ENCODE measurements at places on chromosomes 7 and 10.

GRCh38 chr7:159010937-159011721, 133.5 kb downstream of the VIPR2 start:
- DNase-seq = no peak

- DNase-seq = no peak
These were observed 91.2 kb downstream of the ZNF22 start for GRCh38 chr10:45091968-45092367.

DNA sequence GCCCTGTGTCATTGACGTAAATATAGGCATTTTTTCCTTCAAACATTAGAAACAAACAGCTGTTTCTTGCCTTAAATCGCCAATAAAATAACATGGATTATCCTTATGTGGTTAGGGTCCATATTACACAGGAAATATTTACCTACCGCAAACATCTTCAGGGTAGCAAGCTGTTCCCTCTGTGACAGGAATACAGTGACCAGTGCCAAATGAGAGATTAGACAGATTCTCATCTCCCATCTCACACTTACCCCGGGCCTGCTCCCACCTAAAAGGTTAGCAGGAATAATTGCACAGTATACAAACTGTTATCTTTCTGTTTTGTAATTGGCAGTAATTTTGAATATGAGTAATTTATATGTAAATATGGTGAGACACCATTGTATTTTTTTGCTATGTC, 16.5 kb downstream of the MKI67 start:
- DNase-seq = no peak

DNA sequence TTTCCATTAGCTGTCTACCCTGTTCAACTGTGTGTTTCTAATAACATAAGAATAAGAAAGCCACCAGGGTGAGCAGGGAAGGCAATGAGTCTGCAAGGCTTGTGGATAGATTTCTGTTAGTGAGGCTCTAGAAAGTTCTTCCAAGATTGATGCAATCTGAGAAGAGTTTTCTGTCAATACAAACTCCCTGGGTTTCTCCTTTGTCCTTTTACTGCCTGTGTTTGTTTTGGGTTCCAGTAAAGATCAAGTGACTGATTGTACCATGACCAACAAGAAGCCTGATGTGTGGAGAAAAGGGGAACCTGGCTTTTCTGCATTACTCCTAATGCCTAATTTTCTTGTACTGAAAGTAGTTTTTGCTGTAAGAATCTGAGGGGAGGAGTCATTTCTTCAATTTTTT, 139.9 kb downstream of the CFTR start:
- DNase-seq = no peak

GRCh38 chr7:47089068-47089417, 492.9 kb downstream of the TNS3 start:
- no peak for DNase-seq

- no peak for DNase-seq
These were observed 33.3 kb downstream of the FOXK1 start for GRCh38 chr7:4715410-4715776.

DNA sequence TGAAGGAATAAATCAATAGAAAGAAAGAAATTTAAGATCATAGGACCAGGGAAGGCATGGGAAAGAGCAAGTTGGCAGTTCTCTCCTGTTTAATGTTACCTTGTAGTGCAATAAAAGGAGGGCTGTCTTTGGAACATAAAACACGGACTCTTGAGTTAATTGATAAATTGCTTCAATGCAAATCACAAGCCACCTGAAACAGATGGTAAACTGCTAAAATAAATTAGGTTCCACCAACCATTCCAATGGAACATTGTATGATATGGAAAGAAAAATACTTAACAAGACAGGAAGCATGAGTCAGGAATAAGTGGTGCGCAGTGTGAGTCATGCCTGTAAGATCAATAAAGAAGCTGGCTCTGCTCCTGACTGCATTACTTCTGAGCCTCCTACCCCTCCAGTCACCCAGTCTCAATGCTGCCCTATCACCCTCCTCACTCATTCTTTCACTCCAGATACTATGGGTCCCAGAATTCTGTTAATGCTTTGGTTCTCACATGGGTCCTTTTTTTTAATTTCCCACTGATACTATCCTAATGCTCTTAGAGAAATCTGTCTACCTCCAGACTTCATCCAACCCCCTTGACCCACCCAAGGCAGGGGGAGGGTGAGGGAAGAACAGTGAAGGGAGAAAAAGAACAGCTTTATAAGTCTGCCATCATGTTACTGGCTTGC, 78.9 kb downstream of the LRRC17 start:
- no peak for DNase-seq

DNA sequence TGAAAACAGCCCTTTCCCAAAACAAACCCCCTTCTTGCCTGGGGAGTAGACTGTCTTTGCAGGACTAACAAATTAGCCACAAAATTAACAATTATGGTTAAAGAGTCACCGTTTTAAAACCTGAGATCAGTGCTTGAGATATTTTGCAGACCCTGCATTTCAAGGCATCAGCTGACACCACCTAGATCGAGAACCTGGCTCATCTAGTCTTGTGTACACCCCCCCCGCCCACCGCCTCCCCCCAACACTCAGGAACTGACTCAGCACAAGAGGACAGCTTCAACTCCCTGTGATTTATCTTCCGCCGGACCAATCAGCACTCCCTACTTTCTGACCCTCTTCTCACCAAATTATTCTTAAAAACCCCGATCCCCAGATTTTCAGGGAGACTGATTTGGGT, 737.1 kb downstream of the PHTF2 start:
- no peak for DNase-seq

DNA sequence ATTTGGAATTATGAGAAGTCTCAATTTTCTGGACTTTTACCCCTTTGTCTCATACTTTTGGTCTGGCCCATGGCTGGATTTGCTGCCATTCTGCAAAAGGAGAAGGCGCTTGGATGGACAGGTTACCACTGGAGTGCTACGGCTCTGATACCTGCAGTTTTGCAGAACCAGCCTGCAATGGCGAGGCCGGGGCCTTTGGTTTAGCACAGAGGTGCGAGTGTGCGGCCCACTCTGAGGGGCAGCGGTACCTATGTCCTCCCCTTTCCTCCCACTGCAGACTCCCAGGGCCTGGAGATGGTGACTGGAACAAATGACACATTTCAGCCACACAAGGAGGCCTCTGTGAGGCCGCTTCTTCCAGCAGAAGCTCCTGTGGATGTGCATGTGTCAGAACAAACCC, 11.9 kb downstream of the ZNF777 start:
- no peak for DNase-seq

DNA sequence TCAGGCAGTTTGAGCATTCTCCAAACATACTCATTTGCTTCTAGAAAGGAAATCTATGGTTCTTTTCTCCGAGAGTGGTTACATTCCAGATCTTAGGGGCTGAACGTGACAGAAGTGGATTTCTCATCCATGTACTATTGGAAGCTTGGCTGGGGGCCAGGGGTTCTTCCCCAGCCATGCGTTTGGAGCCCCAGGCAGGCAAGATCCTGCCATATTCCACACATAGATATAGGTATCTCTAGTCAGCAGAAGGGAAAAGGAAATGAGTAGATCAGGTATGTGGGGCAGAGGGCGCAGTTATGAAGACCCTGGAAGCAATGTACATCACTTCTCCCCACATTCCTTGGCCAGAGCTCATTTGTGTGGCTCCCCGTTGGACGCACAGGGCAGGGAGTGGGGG, 299.8 kb downstream of the CCDC3 start:
- DNase-seq = no peak

DNA sequence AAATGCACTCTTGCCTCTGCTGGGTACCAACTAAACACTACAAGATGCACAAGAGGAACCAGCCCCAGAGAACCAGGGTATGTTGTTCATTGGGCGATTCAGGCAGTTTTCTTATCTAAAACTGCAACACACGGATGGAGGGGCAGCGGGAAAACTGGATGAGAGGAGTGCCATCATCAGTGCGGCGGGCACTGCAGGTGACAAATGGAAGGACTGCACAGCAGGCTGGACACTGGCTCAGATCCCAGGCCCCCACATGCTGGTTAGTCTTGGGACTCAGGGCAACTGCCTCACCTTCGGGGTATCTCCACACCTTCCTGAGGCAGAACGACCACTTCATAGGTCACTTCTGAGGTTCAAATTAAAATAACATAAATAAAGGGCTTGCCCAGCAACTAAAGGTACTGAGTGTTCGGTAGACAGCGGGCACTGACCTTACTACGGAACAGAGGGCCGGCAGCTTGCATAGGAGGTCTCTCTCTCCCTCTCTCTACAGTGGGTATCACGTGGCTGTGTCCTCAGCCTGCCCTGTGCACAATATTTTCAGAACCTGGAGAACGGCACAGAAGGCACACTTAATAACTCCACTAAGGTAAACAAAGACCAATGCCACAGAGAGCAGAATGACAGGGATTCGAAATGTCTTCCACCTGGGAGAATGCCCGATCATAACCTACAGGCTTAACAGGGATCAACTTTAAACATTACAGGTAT, 72.1 kb downstream of the GRB10 start:
- DNase-seq = no peak

GRCh38 chr10:86261941-86262687, 104.5 kb downstream of the GRID1 start:
- DNase-seq = peak; percentile 57

- DNase-seq = no peak
These were observed 9.8 kb upstream of the ZNRF2 start for GRCh38 chr7:30274641-30275040.

GRCh38 chr7:140595468-140596092, 45.0 kb downstream of the DENND2A start:
- no peak for DNase-seq

- no peak for DNase-seq
These were observed 37.1 kb downstream of the MASTL start for GRCh38 chr10:27192284-27192683.

- DNase-seq = no peak
These were observed 253.5 kb upstream of the LRGUK start for GRCh38 chr7:133873631-133874030.

DNA sequence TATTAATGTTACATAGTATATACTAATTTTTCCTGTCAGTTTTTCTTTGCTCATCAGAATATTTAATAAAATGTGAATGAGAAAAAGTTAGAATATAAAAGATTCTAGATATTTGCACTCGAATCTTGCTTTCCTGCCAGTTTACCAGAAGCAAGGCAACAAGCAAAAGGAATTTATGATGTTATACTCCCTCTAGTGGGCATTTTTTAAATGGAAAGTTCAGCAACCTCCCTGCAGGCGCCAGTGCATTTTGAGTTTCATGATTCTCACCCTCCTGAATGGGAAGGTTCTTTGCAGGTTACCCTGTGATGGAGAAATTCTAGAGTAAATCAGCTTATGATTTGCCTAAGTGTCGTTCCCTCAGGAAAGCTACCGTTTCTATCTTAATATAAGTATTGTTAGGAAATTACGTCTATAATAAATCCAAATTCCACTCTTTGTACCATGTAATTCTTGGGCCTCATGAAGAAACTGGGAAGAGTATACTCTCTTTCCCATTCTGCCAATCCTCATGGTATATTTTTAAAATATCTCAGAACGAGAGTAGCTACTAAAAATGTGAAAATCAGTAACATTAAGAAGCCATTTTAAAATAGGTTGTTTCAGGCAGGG, 350.0 kb downstream of the CRPPA start:
- peak; percentile 63 for DNase-seq

GRCh38 chr7:151000897-151001495, 10.2 kb downstream of the NOS3 start:
- no peak for DNase-seq

- DNase-seq = peak; percentile 46
These were observed 45.5 kb upstream of the TARP start for GRCh38 chr7:38318803-38319416.

DNA sequence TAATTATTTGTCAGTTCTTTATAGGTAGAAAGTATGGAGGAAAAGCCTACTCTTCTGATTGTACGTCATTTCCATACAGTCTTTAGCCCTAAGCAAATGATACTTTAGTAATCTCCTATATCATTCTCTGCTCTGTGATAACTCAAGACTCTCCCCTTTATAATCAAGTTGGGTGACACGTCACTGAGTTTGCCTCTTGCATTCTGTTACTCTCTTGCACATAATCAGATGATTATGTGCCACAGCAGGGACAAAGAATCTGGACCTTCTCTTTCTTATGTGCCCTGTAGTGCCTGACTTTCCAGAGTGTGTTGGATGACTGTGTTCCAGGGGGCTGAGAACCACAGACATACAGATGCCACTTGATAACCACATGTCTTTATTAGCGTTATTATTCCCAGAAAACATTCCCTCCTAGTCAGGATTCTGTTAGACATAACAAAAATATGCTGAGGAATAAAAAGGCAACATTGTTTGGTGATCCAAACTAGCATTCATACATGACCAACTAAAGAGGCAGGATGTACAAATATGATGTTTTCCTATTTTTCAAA, 116.4 kb upstream of the HGF start:
- no peak for DNase-seq

DNA sequence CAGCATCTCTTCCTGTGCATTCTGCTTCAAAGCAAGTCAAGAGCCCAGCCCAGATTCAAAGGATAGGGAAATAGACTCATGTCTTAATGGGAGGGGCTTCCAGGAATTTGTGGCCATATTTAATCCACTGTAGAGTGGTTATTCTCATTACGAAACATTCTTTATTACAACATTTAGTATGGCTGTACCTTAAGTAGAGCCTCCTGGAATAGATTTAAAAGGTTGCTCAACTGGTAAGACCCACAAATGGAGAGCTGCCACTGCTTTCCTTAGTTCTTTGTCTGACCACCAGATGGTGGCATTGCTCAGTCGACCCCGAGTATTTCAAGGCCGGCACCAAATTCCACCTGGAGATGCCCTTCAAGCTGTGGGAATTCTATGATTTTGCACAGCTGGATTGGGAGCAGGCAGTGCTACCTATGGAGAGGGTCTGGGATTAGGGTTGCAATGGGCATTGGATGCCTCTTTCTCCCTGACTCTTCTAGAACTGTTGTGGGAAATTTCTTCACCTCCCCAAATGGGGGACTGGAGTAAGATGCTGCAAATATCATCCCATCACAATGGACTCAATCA, 102.2 kb downstream of the RBM20 start:
- DNase-seq = peak; percentile 76

GRCh38 chr10:111354859-111355258, 278.0 kb downstream of the ADRA2A start:
- no peak for DNase-seq

- DNase-seq = no peak
These were observed 545.4 kb upstream of the FZD8 start for GRCh38 chr10:36187380-36188079.

- no peak for DNase-seq
These were observed 60.0 kb downstream of the ATXN7L1 start for GRCh38 chr7:105816266-105816843.

DNA sequence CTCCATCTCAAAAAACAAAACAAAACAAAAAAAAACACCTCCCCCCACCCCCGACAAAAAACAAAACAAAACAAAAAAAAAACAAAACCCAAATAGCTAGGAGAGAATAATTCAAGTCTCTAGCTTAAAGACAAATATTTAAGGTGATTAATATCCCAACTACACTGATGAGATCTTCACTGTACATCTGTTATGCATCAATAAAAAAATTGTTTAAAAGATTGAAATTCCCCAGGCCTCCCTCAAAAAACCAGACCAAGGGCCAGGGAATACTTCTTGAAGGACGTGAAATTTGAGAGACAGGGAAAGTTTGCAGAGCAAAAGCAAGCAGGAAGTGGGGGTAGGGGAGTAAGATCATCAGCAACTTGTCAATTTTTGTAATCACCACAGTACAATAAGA, 232.6 kb downstream of the REEP3 start:
- DNase-seq = no peak

All from retina (tissue), 1 donor.